Midbrain (tissue), 1 donor: ENCODE measurements at places on chromosomes 13 and 19.
A peak's percentile ranks its signal among the peaks of the same experiment; 100 is the strongest.

DNA sequence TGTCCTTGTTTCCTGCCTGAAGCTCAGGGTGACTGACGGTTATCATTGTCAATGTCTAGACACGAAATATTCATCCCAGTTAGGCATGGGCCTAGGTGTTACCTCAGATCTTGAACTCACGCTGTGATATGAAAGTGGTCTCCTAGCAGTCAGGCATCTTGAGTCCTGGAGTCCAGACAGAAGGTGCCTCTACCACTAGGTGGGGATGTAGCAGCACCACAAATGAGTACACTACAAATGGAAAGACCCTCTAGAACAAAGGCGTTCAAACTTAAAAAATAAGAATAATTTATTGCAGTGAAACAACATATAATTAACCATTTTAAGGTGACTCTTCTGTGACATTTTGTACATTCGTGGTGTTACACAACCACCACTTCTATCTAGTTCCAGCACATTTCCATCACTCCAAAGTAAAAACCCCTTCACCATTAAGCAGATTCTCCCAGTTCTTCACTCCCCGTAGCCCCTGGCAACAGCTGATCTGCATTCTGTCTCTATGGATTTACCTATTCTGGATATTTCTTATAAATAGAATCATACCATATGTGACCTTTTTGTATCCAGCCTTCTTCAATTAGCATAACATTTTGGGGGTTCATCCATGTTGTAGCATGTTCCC is 11.9 kb upstream of the FRY start:
- DNase-seq = peak; percentile 46

- no peak for DNase-seq
These were observed 454.1 kb upstream of the SGCG start for GRCh38 chr13:22726726-22727125.

GRCh38 chr19:16952046-16952445 is 63.2 kb downstream of the F2RL3 start:
- no peak for DNase-seq

DNA sequence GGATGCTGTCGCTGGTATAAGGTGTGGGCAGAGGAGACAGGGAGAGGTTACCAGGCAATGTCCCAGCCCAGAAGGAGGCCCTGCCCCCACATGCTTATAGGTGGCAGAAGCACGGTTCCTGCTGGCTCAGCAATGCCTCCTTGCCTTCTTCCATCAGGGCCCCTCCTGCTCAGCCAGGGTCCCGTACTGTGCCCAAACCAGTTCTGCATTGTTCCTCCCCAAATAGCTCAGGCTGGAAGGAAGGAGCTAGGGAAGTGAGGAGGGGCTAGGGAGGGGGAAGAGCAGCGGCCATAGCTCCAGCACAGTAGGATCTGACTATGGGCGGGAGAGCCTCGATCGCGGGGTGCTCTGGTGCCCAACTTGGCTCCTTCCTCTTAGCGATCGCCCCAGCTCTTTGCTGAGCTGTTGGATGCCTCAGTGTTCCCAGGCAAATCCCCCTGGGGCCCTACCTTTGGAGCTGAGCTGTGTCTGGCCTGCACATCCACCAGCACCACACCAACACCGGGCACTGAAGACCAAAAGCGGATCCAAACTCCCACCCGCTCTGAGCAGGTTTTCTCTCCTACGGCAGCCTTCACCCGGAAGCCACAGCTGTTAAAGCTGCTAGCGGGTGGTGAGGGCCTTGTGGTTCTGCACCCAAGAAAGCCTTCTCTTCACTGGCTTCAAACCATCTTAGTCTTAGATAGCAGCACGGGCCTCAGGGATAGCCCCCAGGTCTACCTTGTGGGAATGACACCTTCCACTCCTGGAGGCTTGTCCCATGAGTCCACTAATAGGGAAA is 32.1 kb upstream of the PEPD start:
- no peak for DNase-seq

GRCh38 chr13:40776232-40776631 is 5.2 kb upstream of the MRPS31 start:
- no peak for DNase-seq

GRCh38 chr13:20428666-20429644 is 96.7 kb downstream of the CRYL1 start:
- no peak for DNase-seq

- DNase-seq = no peak
These were observed 13.7 kb upstream of the GPR183 start for GRCh38 chr13:99320693-99321481.
